ENCODE measurements at places on chromosomes 2 and 18. TPM values are rescaled to one million over a fixed set of nuclear protein-coding genes. Genes with fewer than 3 reads are reported as not detected.

GRCh38 chr2:5391362-5391761 lies 300.8 kb upstream of the SOX11 start:
- no peaks in the 10 kb centered on the region for H3K4me1 ChIP-seq
- no peaks in the 10 kb centered on the region for H3K36me3 ChIP-seq
- no peaks in the 10 kb centered on the region for H3K27me3 ChIP-seq

Gene SERPINB4
- total RNA-seq: not detected

Gene RGPD4
- not detected for total RNA-seq

DNA sequence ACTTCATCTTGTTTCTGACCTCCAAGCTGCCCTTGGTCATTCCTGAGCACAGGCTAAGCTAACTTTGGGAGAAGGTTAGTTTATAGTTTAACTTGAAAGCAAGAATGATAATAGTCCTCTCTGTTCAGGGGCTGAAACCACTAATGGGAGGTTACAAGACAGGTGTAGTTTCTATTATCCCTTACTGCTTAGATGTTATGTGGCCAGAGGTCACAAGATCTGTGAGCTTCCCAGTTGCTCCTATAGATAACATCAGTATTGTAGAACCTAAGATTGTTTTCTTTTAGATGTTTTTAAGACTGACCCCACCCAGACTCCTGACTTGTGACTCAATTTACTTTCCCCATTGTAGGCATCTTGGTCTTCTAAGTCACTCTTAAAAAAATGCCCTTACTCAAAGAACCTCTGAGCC lies 94.8 kb upstream of the LPIN2 start:
- H3K27ac ChIP-seq: no peak overlapping the region
- no peak overlapping the region for H3K4me3 ChIP-seq
- no peak for DNase-seq
- peaks cover 4% of the 10 kb centered on the region for H3K4me1 ChIP-seq
- H3K36me3 ChIP-seq: no peaks in the 10 kb centered on the region
- H3K27me3 ChIP-seq: no peaks in the 10 kb centered on the region

- H3K36me3 ChIP-seq: no peaks in the 10 kb centered on the region
- H3K4me1 ChIP-seq: no peaks in the 10 kb centered on the region
- no peak overlapping the region for H3K4me3 ChIP-seq
- DNase-seq: peak; percentile 43
- no peaks in the 10 kb centered on the region for H3K27me3 ChIP-seq
- H3K27ac ChIP-seq: peak overlapping the region; percentile 78
These were observed 26.9 kb upstream of the INSIG2 start for GRCh38 chr2:118061135-118061955.
